Transverse colon (tissue), 4 donors: ENCODE measurements at places on chromosomes 12 and 14. TPM values are rescaled to one million over a fixed set of nuclear protein-coding genes. Genes with fewer than 3 reads are reported as not detected.

Gene NKX2-1
- total RNA-seq = not detected

Gene TSPAN9
- total RNA-seq = 7.3 TPM

Gene SERPINA4
- not detected for total RNA-seq

Gene HCAR2
- not detected for total RNA-seq

Gene PLEK2
- total RNA-seq = 61.1 TPM

Gene ENDOU
- total RNA-seq = not detected

Gene STYK1
- total RNA-seq = 14.6 TPM
